ENCODE measurements at places on chromosomes 6 and 20.

DNA sequence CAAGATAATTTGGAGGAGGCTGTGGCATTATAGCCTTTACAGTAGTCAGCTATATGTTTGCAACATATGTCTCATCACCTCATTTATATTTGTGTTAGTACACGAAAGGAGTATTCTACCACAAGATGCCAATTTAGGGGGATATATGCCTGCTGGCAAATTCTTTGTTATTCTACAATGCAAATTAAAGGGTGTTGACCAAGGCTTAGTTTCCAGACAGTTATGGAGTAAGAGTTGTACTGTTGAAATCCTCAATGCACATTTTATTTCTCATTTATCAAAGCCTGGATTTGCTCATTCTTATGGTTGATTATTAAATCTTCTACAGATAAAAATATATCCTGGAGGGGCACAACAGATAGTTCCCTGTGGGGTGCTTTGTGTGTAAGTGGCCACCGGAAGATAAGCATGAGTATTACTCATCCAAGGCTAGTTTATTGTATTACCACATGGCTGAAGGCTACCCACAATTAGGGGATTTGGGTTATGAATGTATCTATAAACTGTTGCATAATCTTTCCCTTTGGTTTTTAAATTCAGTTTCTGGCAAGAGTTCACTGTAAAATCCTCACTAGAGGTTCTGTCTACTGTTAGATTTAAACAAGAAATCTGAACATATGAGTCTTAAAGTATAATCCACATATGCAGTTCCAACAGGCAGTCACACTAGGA lies 9.0 kb downstream of the CST9 start:
- DNase-seq, result no peak

DNA sequence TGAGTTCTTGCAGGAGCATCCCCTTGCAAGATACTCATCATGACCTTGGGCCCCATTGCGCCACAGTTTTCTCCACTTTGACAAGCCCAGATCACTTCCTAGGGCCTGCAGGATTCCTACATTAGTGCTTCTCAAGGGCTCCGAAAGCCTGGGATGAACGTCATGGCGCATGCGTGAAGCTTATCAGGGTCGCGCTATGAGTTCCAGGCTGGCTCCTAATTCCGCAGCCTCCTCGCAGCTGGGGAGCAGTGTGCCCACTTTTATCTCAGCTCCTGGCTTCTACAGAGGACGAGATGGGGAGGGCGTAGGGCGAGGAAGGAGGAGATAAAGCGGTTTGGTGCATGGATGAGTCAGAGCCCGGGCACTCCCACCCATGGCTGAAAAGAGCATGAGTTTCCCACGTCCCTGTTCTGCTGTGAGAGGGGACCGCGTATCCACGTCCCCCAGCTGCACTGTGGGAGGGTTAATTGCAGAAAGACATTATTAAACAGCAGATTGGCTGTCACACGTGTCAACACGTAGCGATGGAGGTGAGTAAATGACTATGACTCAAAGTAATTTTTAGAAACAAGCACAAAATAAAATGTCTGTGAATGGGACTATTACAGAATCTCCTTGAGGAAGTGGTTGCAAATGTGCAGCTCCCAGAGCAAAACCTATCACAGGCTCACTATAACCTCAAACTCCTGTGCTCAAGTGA lies 72.9 kb upstream of the DSP start:
- no peak for DNase-seq

DNA sequence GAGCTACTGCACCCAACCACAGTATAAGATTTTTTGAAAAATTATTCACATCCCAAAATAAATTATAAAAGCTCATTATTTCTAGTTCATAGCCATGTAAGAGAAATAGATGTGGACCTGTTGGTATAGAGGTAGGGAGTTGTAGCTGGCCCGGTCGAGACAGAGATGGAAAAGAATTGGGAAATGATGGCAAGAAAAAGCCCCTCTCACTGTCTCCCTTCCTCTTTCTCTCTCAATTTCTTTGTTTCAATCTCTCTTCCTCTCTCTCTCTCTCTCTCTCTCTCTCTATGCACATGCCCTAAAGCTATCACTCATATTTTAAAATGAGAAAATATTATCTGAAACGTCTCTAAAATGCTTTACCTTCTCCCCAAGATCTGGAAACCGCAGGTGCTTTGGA lies 80.7 kb upstream of the CD83 start:
- no peak for DNase-seq

DNA sequence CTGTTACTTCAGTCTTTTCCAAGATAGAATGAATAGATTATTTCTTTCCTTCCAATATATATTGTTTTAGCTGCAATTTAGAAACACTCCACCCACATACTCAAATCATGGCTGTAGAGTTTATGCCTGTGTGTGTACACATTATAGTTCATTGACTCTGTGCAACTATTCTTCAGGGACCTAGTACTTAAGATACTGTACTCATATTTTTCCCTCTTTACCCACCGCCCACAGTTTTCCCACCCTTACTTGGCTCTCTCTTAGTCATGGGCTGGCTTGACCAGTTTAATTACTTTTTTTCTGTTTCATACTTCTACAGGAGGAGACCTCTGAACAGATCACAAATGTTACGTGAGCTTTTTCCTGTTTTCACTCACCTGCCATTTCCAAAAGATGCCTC lies 30.4 kb downstream of the C6orf89 start:
- DNase-seq, result no peak

DNA sequence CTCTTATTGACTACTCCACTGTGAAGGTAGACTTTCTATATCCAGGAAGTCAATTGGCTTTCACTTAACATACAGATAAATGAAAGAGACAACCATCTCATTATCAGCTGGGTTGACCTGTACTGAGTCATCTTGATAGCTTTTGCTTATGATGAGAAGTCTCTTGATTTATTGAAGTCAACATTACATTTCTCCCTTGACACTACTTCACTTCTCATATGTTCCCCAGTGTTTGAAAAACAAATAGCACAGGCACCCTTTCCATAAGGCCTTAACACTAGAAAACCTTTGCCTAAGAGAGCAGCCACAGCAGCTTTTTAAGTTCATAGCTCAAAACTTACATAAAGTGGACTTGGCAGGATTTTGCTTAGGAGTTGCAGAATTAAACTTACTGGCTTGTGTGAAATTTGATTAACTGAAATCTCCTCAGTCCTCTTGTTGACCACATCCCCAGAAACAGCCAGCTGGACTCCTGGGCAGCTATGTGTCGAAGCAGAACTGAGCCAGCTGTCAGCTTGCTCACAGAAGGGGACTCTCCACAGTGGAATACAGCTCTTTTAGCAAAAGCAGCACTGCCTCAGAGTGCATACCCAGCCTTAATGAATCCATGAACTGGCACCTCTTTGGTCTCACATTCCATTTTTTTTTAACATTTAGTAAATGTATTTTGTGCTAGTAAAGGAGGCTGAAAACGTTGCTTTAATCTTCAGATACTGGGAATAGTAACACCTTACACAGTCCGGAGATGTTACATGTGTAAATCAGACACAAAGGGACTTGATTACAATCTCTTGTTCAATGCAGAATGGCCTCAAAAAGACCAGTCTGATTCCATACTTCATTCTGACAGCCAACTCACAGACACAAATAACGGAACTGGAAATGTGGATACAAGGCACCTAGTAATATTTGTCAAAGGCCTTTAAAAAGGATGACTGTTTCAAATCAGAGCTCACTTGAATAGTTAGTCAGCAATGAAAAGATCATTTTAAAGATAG lies 1532.7 kb downstream of the HACE1 start:
- DNase-seq, result no peak

- no peak for DNase-seq
Observed at GRCh38 chr6:38976801-38977500, 71.6 kb upstream of the GLP1R start.

DNA sequence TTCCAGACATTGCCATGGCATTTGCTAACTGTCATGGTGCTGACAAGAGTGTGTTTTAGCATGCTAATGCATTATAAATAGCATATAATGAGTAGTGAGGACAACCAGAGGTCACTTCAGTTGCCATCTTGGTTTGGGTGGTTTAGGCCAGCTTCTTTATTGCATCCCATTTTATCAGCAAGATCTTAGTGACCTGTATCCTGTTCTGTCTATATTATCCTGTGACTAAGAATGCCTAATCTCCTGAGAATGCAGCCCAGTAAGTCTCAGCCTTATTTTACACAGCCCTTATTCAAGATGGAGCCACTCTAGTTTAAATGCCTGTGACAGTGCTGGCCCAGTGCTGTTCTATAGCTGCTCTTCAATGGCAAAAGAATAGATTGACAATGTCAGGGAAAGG lies 781.0 kb upstream of the ADGRB3 start:
- no peak for DNase-seq

DNA sequence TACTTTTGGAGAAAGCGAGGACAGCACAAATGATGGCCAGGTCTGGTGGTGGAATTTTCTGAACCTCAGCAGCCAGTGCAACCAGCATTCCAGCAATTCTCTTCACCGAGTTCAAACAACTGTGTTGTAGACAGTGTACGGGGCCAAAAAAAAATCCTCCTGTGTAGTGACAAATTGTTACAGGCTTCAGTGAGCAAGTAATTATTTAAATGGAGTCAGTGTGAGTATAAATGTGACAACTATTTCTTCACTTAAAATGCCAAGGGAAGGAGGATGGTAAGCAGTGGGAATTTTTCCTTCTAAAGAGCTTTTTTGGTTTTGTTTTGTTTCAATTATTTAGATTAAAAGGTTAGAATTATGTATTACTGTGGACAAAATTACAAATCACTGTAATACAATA lies 154.1 kb downstream of the TMEM242 start:
- no peak for DNase-seq

DNA sequence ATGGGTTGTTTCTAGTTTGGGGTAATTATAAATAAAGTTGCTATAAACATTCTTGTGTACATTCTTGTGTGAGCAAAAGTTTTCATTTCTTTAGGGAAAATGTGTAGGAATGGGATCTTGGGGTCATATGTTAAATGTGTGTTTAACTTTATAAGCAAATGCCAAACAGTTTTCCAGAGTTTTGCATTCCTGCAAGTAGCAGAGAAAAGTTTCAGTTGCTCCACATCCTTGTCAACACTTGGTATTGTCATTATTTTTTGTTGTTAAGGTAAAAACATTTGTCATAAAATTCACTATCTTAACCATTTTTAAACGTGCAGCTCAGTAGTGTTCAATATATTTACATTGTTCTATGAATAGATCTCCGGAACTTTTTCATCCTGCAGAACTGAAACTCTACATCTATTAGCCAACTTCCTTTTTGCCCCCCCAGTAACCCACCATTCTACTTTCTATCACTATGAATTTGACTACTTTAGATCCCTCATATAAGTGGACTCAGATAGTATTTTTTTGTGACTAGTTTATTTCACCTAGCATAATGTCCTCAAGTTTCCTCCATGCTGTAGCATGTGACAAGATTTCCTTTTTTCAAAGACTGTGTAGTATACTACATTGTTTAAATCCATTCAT lies 48.4 kb downstream of the PHACTR2 start:
- DNase-seq, result no peak

- no peak for DNase-seq
Observed at GRCh38 chr20:572727-573126, 29.1 kb upstream of the CSNK2A1 start.

GRCh38 chr20:19449051-19449450 lies 236.6 kb downstream of the SLC24A3 start:
- no peak for DNase-seq

DNA sequence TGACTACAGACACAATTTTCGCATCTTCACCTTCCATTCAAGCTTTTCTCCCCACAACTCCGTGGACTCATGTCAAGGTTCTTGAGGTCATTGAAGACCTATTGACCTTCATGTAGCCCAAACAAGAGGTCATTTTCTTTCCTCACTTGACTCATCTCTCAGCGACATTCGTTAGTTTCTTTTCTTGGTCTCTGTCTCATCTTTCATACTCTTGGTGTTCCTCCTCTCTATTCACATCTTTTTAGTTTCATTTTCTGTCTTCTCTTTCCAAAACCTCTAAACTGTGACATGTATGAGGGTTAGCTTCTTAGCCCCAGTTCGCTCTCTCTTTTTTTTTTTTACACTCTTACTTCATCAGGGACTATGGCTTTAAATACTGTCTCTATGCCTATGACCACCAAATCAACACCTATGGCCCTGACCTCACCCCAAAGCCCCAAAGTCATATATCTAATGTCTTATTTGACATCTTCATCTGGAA lies 128.6 kb upstream of the BACH2 start:
- no peak for DNase-seq

DNA sequence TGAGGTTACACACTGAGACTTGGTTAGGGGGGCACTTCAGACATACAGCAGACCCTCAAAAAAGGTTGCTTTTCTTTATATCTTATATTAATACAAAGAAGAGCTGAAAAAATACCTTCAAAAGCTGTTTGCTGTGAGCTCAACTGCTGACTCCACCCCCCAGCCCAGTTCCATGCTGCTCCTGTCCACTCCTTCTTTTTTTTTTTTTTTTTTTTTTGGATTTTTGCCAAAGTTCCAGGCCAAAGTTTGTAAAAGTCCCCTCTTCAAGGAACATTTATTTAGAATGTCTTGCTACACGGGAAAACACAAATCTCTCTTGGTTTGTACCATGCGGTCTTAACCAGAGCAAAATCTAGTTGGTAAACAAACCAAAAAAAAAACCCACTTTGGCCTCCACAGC lies 85.3 kb upstream of the AKAP12 start:
- DNase-seq, result no peak

GRCh38 chr6:160147146-160147536 lies 25.5 kb downstream of the SLC22A1 start:
- DNase-seq, result no peak

DNA sequence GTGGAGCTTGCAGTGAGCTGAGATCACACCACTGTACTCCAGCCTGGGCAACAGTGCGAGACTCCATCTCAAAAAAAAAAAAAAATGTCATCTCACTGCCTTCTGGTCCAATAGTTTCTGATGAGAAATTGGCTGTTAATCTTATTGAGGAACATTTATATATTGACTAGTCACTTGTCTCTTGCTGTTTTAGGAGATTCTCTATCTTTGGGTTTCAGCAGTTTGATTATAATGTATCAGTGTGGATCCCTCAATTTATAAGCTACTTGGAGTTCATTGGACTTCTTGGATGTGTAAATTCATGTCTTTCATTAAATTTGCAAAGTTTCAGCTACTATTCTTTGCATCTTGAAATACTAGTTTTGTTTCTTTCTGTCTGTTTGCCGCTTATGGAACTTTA lies 11.2 kb downstream of the ZGPAT start:
- DNase-seq, result no peak

- no peak for DNase-seq
Observed at GRCh38 chr6:12232339-12232738, 57.8 kb upstream of the EDN1 start.

DNA sequence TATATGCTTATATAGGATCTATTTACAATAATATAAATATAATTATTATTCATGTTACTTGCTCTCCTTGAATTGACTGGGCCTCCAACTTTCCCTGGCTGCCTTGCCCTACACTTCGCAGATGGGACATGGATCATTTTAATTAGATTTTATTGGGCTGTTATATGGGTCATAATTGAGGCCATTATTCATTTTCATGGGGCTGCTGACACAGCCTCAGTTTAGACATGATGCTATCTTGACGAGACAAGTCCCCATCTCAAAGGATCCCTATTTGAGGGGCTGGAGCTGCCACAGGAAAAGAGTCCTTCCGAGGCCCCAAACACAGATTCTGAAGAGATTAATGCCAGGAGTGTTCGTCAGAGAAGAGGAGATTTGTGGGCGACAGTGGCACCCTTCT lies 170.4 kb downstream of the DHX35 start:
- DNase-seq, result no peak

GRCh38 chr6:43264599-43265145 lies 21.4 kb downstream of the TTBK1 start:
- DNase-seq, result no peak
